ENCODE measurements at places on chromosomes 16 and 17.

DNA sequence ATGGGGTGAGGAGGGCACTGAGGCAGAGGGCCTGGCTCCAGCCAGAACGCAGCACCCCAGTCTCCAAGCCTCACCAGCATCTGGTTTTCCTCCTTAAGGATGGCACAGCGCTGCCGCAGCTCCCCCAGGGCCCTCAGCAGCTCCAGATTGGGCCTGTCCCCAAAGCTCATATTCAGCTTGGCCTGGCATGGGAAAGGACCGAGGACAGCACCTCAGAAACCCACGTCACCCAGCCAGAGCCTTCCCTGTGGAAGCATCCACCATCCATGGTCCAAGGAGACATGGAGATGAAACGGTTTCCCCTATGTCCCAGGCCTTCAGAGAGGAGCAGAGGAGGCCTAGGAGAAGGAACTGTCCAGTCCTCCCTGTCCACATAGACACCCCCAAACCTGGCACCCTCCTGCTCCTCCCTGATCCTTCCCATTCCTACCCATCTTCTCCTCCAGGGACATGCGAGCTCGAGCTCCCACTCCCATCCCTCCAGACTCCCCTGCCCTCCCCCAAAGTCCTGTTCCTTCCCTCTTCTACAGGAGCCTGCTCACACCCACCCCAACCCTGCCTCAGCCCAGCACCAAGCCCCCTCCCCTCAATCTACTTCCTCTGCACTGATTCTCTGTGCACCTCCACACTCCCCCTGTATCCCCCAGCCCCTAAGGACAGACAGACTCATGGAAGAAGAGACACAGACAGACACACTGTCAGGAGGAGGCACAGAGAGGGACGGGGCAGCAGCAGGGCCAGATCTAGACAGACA lies 1.8 kb downstream of the TSPOAP1 start:
- no peak for DNase-seq

DNA sequence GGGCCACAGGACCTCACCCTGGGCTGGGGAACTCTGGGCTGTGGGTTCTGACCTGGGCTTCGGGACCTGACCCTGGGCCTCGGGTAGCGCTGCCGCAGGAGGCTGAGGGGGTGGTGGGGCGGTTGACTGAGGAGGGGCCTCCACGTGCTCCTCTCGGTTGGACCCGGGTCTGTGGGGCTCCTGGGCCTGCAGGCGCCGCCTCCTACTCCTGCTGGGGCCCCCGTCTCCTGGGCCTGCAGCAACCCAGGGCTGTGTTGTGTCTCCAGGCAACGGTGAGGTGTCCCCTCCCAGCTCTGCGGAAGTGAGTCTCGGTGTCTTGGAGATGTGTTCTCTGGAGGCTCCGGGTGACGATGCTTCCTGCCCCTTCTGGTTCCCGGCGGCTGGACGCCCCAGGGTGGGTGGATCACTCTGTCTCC lies 41.5 kb upstream of the GNG13 start:
- no peak for DNase-seq

DNA sequence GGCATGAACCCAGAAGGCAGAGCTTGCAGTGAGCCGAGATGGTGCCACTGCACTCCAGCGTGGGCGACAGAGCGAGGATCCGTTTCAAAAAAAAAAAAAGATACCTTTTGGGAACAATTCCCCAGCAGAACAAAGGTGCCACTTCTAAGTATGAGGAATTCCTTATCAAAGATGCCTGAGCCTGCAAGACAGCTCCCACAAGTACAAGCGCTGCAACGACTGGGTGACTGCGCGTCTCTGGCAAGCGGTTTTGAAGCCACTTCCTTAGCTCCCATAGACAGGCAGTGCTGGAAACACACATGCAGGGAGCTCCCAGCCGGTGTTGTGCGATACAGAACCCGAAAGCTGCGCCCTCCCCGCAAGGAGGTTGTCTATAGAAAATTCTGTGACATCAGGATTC lies 60.5 kb downstream of the ADCY9 start:
- DNase-seq, result no peak

DNA sequence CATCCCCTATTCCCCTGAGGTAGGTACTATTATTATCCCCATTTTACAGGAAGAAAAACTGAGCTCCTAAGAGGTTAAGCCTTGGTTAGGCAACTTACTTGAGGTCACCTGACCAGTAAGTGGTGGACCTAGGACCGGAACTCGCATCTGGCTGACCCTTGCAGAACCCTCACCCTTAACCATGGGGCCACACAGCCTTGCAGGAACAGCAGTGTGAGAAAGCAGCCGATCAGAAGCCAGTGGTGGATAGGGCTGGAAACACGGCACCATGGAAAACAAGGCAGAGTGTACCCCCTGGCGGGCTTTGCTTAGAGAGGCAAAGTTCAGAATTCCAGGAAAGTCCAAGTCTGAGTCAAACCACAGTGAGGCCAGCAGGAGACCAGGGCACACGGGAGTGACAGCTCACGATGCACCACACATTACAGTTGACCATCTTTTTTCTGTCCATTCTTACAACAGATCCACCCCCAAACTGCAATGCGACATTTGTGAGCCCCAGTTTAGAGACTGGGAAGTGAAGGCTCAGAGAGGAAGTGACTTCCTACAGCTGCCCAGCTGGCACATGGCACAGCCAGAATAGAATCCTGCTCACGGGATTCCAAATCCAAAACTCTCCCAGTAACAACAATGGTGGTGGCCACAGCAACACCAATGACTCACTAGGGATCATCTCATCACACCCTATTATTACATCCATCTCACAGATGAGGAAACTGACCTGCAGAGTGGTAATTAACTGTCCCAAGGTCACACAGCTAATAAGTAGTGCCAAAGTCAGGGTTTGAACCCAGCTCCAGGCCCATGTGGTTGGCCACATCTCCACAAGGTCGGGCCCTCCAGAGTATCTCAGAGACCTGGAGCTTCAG lies 20.3 kb downstream of the KIFC3 start:
- DNase-seq, result no peak

DNA sequence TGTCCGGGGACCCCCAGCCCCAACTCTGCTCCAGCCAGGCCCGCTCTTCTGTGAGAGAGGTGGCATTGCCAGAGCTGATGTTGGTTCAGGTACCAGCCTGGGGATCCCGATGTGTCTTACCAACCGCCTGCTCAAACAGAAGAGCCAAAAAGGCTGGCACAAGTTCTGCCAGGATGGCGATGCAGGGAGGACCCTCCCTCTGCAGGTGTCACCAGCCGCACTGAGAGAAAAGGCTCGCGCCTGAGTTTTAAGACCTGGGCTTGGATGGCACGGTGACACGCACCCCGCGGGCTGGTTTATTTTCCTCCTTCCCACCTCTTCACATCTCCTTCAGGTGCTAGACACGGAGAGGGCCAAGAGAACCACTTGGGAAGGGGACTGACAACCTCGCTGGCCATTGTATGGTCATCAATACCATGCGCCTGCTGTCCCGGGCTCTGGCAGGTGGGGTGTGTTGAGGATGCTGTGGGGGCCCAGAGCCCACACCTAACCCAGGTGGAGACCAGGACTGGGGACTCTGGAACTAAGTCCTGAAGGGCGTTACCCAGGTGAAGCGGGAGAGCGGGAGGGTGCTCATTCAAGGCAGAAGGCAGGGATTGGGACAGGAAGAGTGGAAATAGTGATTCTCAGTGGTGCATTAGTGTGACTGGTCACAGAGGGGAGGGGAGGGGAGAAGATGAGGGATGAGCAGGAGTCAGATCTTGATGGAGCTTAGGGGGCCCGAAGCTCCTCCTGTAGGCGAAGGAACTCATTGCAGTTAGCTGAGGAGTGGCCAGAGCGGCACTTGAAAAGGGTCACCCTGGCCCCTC lies 16.3 kb downstream of the FOXJ1 start:
- no peak for DNase-seq

Data from NCI-H345 (cell line).